ENCODE measurements at places on chromosomes 6 and 20.
A peak's percentile ranks its signal among the peaks of the same experiment; 100 is the strongest.

DNA sequence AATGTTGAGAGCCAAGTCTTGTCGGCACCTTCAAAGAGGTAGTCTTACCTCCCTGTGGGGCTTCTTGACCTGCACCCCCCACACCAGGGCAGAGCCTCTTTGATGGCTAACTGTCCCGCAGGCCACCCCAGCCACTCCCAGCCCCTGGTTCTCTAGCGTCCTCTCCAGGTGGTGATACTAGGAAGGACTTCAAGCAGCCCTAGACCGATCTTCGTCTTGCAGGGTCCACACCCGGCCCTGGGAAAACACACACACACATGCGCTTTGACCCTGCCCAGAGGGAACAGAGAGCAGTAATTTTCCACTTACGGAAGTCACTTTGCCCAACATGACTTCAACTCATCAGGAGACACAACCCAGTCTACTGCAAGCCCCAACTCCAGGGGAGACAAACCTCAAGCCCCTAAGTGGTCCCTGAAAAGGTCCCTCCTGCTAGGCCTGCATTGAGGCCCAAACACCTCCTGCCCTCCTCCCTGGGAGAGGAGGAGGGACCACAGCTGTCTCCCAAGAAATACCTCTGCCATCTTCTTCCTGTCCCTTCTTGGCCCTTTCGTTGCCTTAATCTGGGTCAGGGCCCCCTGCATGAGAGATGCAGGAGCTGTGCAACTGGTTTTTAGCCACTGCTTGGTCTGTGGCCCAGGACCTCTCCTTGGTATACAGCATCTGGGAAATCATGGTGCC is 2.9 kb upstream of the BPIFB1 start:
- no peak for DNase-seq

DNA sequence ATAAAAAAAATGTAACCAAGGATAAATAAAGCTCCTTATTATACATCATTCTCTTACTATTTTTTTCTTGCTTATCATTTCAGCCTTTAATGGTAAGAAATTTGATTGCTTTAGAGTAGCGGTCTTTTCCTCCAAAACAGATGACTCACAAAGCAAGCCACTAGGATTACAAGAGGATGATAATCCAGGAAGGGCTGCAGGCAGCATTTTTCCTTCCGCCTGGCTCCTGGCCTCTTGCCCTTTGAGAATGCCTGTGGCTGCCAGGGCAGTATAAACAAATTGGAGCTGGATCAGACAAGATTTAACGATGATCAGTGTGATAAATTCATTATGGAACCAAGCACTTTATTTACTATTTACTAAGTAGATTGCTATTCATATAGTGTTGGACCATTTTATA is 9.7 kb upstream of the FBXL4 start:
- DNase-seq: no peak

- no peak for DNase-seq
These were observed 93.6 kb downstream of the RIMS1 start for GRCh38 chr6:71979911-71980310.

- DNase-seq: no peak
These were observed 38.0 kb upstream of the PRSS35 start for GRCh38 chr6:83474309-83474708.

DNA sequence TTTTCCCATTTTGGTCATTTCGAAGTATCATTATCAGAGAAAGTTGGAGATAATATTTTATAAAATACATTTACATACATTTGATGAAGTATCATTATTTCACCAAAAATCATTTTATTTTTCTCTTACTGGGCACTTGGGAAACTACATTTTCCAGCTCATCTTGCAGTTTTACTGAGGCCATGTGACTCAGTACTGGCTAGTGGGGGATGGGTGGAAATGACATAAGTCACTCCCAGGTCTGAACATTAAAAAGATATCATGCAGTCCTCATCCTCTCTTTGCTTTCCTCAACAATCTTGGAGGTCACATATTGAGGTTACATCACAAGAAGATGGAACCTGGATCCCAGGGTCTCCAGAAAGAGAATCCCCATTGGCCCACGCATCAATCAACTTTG is 84.1 kb downstream of the CD24 start:
- DNase-seq: no peak

- no peak for DNase-seq
These were observed 100.0 kb upstream of the JARID2 start for GRCh38 chr6:15145821-15146220.

- no peak for DNase-seq
These were observed 139.9 kb downstream of the HIVEP2 start for GRCh38 chr6:142805042-142805441.

DNA sequence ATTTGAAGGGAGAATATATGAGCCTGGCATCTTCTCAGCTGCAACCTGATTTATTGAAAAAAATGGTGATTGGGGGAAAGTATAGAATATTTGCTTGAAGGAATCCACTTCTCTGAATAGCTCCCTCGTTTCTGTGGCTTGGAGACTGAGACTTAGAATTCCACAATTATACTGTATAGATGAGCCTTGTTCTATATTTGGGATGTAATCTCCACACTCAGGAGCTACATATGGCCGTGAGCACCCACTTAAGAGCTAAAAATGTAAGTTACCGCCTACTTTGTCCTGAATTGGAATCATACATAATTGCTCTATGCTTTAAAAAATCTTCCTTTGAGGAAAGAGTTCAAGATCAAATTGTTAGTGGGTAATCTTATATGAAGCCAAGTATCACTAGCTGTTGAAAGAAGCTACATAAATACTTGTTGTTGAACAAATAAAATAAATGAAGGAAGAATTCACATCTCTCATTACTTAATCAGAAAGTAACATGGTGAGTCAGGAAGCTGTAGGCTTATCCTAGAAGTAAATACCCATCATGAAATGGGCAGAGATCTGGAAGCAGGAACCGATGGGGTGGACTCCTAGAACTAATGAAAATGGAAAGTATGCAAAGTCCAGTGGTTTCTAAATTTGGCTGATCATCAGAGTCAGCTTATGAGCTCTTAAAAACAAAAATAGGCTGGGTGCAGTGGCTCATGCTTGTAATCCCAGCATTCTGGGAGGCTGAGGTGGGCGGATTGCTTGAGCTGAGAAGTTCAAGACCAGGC is 254.3 kb downstream of the SOX4 start:
- DNase-seq: no peak

DNA sequence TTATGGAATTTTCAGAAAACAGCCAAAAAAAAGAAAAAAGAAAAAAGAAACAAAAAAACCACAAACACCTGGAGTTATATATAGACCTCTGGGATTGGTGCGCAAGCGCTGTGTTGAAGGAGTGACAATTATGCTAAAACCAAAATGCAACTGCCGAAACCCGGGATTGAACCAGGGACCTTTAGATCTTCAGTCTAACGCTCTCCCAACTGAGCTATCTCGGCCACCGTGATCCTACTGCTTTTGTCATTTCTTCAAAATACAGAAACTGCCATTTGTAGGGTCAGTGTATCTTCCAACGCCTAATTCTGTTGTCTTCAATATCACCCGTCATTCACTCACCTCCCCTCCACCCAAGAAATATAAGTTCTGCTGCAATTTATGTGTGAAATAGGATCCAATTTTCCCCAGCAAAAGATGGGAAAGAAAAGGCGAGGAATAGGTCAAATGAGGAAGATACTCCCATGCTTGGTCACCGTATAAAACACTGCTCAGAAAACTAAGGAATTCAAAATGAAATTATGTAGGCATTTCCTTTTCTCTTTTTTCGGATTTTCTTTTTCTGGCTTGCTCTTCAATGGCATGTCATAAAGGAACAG is 116.0 kb downstream of the TRIM27 start:
- DNase-seq: no peak

- no peak for DNase-seq
These were observed 38.5 kb downstream of the DLGAP4 start for GRCh38 chr20:36344517-36345132.

DNA sequence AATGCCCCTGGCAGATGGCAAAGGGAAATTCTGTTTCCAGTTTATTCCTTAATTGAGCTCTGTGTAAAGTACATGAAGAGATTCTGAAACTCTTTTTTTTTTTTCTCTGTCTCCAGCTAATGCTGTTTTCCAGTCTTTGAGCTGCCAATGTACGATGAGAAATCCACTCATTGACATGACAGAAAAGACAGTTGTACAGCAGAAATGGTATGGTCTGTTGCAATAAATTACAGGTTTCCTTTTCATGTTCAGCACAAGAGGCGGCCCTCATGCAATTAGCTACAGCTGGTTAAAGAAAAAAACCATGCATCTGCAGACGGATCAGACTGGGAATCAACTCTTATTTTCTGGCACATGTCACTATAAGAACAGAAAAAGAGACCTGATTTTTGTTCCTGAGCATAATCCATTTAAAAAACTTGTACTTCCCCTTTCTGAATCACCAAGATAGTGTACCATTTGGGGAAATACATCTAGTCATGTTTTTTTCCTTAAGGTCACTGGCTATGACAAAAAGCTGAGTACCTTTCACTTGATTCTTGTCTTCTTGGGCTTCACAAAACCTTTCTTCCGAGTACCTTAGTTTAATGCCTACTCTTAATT is 289.8 kb upstream of the PREP start:
- DNase-seq: no peak

GRCh38 chr6:122416825-122417224 is 17.4 kb downstream of the HSF2 start:
- no peak for DNase-seq

- no peak for DNase-seq
These were observed 458 bp upstream of the ARMC12 start for GRCh38 chr6:35736253-35736894.

DNA sequence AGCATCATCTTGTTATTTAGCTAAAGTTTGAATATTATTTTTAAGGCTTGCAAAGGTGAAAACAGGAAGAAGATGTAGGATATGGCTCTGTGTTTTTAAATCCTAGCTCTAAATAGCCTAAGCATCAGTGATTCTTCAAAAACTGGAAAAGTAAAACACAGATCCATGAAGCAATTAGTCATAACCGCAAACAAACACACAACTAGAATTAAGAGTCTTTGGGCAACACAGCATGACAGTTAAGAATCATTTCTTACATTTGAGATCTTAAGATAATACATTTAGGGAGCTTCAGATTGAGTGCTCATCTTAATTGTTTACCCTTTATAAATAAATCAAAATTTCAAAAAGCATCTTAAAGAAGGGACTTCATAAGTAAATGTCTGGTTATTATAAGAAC is 115.8 kb upstream of the MAP7 start:
- DNase-seq: no peak

DNA sequence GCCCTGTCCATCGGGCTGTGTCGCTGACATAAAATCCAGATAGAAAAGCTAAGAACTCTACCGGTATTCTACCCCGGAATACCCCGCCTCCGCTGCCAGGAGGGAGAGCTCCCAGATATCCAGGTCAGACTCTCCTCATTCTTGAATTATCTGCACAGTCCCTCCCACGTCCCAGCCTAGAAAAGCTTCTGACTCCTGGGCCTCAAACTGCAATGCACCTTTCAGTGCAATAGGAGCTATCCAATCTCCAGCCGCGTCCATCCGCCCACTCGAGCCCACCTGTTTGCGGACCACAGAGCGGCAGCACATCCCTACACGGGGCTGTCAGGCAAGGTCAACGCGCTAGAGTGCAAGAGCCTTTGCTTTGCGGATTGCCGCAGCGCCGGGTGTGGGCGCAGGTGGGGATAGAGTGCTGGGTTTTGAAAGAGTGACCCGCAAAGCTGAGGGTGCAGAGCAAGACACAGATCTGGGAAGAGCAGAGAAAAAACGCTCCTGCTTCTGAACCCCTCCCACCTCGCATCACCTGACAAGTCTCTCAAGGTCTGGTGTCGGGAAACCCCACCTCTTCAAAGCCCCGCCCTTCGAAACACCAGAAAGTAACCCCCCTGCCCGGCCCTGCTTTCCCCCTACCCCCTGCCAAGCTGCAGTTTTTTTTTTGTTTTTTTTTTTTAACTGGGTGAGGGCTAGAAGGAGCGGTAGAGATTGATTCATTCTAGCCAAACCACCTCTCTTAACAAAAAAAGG is 1.3 kb downstream of the TAPBP start:
- DNase-seq: peak; percentile 90

- DNase-seq: no peak
These were observed 83.5 kb downstream of the CD164 start for GRCh38 chr6:109298605-109299264.

GRCh38 chr6:72865467-72865866 is 243.6 kb downstream of the KCNQ5 start:
- DNase-seq: no peak

DNA sequence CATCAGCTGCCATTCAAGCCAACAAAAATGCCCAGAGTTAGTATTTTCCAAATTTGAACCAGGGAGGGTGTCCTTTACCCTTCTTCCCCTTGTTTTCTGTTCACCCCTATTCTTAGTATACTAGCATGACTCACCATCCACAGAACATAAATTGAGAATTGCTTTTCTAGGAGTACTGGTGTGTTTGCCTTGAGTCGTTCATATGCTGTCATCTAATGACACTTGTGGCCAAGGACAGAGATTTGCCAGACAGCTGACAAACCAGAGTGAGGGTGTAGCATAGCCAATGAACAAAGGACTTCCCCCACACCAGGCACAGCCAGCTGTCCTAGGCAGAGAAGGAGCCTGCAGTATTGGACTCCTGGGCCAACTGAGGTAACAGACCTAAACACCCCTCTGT is 62.2 kb downstream of the FILIP1 start:
- no peak for DNase-seq

DNA sequence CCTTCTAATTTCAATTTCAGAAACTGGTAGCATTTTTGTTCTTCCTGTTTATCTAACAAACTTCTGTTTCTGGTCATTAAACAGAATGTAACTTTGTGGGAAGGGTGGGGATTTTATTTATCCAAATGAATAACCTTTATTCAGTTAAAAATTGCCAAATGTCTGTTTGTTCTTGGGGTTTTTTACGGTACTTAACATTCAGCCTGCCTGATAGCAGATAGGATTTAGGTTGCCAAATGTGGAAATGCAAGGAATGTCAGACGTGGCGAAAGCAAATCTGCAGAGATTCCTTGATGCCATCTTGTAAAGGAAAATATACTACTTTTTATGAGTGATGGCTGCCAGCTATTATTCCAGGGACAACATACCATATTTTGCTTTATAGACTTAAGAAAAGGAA is 95.7 kb downstream of the LYRM2 start:
- DNase-seq: no peak

DNA sequence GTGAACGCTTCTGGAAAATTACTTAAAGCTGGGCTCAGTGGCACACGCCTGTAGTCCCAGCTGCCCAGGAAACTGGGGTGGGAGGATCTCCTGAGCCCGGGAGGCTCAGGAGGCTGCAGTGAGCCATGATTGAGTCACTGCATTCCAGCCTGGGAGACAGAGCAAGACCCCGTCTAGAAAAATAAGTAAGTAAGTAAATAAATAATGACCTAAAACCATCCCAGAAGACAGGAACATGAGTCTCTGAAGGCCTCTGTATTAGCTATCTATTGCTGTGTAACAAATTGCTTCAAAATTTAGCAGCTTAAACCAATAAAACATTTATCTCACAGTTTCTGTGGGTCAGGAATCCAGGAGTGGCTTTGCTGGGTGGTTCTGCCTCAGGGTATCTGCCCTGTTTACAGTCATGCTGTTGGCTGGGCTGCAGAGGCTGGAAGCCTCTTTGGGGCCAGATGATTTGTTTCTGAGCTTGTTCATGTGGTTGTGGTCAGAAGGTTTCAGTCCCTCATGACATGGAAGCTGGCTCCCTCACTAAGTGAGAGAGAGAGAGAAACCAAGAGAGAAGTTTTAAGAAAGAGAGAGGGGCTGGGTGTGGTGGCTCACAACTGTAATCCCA is 48.4 kb upstream of the NCOA3 start:
- no peak for DNase-seq

Measured in posterior cingulate gyrus (tissue), 11 donors.